ENCODE measurements at places on chromosomes 1 and 21. TPM values are rescaled to one million over a fixed set of nuclear protein-coding genes. Genes with fewer than 3 reads are reported as not detected.

DNA sequence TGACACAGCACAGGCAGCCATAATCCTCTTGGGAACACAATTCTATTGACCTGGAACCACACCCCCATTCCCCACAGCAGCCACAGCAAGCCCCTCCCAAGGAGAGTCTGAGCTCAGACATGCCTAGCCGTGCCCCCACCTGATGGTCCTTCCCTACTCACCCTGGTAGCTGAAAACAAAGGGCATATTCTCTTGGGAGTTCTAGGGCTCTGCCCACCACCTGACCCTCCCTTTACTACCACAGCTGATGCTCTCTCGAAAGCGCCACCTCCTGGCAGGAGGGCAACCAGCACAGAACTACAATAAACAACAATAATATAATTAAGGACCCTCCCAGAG lies 184.8 kb upstream of the COA6 start:
- DNase-seq: no peak

DNA sequence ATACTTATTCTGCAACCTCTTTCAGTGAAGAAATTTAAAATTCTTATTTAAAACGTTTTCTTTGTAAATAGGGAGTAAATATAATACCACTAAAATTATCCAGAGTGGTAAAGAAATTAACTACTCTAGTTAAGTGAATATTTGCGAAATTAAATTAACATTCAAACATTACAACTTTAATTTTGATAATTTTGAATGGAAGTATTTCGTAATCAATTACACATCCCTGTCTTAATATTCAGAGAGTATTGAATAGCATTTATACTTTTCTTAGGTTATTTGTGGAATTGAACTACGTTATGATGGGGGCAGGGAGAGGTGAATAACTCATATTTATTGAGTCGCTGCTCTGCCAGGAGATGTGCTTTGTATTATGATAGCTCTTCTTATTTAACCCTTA lies 96.3 kb upstream of the KIF26B start:
- DNase-seq: no peak

- no peak for DNase-seq
These were observed 87.9 kb downstream of the ZZZ3 start for GRCh38 chr1:77594366-77595112.

DNA sequence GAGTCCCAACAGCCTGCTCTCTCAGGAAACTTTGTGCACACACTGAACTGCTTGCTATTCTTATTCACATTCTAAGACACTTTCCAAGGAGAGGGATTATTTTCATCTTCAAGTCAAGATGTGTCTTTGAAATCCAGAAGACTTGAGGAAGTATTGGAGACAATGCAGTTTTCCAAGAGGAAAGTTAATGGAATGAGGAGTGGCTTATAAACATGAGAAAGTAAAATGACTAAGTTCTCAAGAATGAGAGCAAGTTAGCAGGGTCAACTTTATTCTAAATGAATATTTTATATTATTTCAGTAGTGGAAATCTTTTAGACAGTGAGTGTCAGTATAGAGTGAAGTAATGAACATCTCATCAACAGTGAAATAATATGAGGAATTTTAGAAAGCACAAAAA lies 1239.3 kb downstream of the MRPL39 start:
- DNase-seq: no peak

DNA sequence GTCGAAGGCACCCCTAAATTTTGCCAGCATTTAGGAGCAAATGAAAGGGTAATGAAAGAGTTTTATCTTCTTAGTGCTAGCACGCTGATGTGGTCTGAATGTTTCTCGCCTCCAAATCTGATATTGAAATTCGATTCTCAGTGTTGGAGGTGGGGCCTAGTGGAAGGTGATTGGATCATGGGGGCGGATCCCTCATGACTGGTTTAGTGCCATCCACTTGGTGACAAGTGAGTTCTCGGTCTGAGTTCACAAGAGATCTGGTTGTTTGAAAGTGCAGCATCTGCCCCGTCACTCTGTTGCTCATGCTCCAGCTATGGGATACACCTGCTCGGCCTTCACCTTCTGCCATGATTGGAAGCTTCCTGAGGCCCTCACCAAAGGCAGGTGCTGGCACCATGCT lies 75.1 kb upstream of the ZBTB40 start:
- no peak for DNase-seq

GRCh38 chr1:115814685-115815398 lies 26.1 kb downstream of the NHLH2 start:
- DNase-seq: no peak

DNA sequence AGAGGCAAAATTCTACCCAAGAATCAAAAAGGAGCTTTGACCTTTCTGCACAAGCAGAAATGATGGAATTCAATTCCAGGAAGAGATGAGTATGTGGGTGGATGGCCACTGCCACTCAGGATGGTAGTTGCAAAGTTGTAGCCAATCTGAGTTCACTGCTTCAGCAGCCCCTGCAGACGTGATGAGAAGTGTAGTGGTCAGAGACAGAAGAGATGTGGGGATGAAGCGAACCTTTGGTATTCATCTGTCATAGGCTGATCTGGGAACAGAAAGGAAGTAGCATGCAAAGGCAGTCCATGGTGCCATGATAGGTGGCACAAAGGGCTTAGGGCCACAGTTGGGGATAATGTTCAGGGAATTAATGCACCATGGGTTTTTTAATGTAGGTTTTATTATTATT lies 81.1 kb upstream of the PGBD5 start:
- no peak for DNase-seq

- DNase-seq: peak; percentile 62
These were observed 730 bp upstream of the PHF13 start for GRCh38 chr1:6612641-6613360.

GRCh38 chr1:210292231-210292871 lies 36.4 kb upstream of the HHAT start:
- peak; percentile 80 for DNase-seq

DNA sequence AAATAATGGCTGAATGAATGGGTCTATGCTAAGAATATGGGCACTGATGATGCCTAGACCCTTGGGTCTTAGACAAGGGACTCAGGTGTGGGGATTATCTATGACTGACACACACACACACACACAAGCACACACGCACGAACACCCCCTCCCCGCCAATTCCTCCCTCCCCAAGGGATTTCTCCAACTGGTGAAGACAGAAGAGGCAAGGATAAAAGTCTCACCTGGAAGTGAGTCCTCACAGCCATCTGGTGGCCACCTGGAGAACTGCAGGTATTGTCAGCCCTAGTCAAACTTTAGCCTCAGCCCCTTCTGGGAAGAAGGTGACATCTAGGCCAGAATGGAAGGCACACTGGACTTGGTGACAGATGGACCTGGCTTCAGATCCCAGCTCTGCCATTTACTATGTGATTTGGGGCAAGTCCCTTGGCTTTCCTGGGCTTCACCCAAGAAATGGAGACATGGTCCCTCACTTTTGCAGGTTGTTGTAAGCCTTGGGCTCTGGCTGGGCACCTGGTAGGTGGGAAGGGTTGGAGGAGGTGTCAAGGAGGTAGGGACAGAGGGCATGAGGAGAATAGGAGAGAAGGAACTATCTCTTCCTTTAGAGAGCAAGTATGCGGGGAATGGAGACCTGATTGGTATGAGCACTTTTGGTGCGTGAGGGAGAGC lies 4.0 kb upstream of the GPR3 start:
- peak; percentile 79 for DNase-seq

- DNase-seq: peak; percentile 72
These were observed 145.5 kb upstream of the NRIP1 start for GRCh38 chr21:15210235-15210678.

- DNase-seq: peak; percentile 71
These were observed 16.4 kb downstream of the ARHGEF2 start for GRCh38 chr1:155961937-155962336.

GRCh38 chr1:225879521-225880221 lies 2.5 kb downstream of the TMEM63A start:
- DNase-seq: no peak

DNA sequence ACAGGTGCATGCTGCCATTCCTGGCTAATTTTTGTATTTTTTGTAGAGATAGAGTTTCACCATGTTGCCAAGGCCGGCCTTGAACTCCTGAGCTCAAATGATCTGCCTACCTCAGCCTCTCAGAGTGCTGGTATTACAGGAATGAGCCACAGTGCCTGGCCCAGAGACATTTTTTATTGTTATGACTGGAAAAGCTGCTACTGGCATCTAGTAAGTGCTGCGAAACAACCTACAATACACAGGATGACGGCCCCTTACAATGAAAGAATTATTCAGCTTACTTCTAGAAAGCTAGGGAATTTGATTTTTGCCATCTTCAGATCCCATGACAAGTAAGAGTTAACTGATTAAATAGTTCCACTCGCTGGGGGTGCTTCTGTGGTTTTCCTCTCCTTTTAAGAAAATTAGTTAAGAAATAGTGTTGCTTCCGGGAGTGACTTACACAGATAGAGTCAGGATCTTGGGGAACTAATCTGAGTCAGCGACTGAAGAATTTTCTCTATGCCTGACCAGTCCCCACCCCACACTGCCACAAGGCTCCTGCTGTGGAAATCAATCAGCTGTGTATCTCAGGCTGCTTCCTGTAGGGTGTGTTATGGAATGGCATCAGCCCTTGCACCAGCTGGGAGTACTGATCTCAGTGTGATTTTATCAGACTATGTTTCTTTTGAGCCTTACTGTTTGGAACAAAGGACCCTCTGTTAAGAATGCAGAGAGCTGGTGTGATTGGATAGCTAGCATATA lies 93.0 kb upstream of the BMP8A start:
- DNase-seq: peak; percentile 45

The AQP10 gene
- total RNA-seq: 0.27 TPM

The PDE9A gene
- total RNA-seq: 4.1 TPM

The TMEM52 gene
- total RNA-seq: 1.7 TPM

The NCAM2 gene
- total RNA-seq: 4.4 TPM

The HHAT gene
- total RNA-seq: 1.9 TPM

The TMEM200B gene
- 1.5 TPM for total RNA-seq

Data from left ventricle myocardium superior (tissue), 1 donor.